ENCODE measurements at places on chromosomes 4 and X.

DNA sequence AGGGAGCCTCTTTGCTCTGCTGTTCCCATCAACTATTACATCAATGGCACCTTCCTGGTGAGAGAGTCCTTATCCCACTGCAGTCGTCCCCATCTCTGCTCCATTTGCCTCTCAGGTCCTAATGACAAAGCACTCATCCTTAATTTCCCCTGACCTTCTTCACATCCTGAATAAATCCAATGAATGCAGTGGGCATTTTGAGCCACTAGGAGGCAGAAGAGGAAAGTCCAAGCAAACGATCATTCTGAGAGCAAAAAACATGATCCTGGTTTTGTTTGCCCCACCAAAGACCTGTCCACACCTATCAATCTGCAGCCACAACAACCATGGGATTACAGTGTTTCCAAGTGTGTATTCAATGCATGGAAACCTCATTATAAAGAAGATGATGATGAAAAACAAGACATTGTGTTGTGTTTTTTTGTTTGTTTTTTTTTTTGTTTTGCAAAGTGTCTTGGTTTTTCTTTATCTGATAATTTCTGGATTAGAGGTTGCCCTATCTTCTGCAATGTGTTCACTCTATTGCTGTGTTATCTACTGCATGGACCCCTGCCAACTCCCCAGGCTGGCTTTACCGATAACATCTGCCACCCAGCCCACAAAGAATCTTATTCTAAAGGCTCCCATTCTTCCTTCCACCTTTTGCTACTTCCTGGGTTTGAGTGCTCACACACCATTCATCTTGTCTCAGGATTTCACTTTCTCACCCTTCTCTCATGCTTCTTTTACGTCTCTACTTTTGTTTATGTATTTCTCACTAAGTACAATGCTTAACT, 207.2 kb downstream of the NLGN4X start:
- no peak for DNase-seq

- no peak for DNase-seq
Observed at GRCh38 chr4:74754218-74754617, 40.1 kb downstream of the BTC start.

DNA sequence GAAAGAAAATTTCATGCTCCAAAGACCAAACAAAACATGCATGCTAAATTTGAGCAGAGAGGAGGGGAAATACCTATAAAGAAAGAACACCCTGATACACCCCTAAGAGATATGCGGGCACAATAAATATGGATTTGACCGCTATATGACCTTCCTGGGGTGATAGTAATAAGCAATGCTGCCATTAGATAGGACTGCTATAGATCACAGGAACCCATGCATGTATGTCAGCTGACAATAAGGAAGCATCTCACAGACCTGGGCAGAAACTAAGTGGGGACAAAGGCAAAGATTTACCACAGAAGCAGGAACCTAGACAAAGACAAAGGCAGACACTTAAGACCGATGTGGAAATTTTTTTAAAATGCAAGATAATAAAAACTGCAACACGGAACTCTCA, 21.3 kb downstream of the ZNF721 start:
- no peak for DNase-seq

GRCh38 chr4:35087218-35087617, 1157.1 kb downstream of the ARAP2 start:
- no peak for DNase-seq

DNA sequence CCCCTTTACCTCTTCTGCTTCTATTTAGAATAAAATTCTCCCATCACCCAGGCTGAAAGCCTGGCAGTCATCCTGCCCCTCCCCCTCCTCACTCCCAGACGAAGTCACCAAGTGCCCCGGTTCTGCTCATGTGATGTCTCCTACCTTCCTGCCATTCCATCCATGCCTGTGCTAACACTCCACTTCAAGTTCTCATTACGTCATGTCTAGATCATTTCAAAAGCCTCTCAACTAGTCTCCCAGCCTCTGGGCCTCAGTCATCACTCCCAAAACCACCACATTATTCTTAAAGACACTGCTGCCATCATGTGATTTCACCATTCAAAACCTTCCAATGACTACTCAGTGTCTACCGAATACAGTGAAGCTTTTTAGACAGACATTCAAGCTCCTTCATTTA, 17.2 kb upstream of the HOPX start:
- DNase-seq = no peak

All from stimulated activated CD8-positive, alpha-beta memory T cell treated with anti-CD3 and anti-CD28 coated beads, Interleukin-15, amount 100 ng/mL, for 24 hours (primary cell).